Mesenteric fat pad (tissue), 1 donor: ENCODE measurements at places on chromosomes 1 and 21. TPM values are rescaled to one million over a fixed set of nuclear protein-coding genes. Genes with fewer than 3 reads are reported as not detected.

HSF2BP gene
- total RNA-seq: 0.26 TPM

CDA gene
- total RNA-seq: 6.4 TPM

CLCA4 gene
- not detected for total RNA-seq

GRCh38 chr1:163535807-163536206 is 214.1 kb downstream of the NUF2 start:
- no peak for DNase-seq

DNA sequence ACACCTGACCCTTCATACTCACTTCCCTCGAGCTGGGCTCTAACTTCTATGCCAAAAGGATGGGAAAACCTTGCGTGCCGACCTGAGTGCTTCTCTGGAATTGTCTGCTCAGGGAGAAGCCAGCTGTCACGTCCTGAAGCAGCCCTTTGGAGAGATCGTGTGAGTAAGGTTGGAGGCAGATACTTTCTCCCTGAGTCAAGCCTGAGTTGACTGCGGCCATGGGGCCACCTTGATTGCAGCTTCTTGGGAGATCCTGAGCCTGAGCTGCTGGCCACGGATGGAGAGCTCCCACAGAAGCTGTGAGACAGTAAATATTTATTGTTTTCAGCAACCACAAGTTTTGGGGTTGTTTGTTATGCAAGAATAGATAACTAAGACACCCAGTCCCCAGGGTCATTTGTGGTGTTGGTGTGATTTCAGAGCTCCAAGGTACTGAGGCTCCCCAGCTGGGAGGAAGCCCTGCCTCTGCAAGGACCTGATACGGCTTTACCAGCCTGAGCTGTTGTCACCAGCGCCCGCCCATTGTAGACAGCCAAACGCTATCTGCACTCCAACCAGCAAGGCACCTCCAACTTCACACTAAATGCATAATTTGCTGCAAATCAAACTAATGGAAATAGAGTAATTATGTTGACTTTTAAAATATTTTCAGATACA is 531.6 kb downstream of the PTPRU start:
- no peak for DNase-seq

DNA sequence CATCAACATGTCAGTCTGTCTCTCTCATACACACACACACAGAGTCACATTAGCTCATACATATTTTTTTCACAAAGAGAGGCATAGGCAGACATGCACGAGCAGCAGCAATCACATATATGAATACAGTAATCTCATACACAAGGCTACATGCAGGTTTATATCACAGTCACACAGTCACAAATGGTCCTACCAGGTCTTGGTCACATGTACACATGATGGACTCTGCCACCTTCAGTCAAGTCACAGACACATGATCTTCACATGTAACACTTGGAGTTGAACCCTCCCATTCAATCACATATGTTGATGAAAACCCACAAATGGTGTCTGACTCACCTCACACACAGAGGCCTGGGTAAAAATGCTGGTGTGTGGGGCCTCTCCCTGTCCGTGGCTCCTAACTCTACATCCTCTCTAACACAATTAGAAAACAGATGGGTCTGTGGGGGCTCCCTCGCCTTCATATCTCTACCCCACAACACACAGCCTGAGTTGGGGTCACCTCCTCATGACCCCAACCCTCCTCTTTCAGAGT is 27.9 kb downstream of the RIMS3 start:
- DNase-seq: no peak

GRCh38 chr21:46063734-46064680 is 33.9 kb upstream of the COL6A2 start:
- DNase-seq: peak; percentile 77
